Stimulated activated CD8-positive, alpha-beta memory T cell treated with anti-CD3 and anti-CD28 coated beads, Interleukin-2, amount 100 ng/mL, for 1 hour (primary cell): ENCODE measurements at places on chromosomes 5 and 9.

DNA sequence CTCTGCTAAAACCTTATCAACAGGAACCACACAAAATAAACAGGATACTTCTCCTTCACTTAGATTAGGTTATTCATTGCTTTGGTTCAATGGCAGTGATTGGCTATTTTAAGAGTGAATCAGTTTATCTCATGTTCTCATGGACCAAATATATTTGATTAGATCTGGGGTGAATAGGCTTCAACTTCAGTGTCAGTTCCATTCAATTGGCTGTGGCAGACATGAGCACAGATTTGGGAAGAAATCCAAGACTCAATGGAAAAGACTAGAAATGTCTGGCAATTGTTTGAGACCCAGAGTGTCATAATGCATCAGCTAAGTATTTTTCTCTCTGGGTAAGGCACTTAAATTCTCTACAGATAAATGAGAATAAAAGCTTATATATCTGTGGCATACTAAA lies 37.1 kb downstream of the CDH18 start:
- DNase-seq: no peak

DNA sequence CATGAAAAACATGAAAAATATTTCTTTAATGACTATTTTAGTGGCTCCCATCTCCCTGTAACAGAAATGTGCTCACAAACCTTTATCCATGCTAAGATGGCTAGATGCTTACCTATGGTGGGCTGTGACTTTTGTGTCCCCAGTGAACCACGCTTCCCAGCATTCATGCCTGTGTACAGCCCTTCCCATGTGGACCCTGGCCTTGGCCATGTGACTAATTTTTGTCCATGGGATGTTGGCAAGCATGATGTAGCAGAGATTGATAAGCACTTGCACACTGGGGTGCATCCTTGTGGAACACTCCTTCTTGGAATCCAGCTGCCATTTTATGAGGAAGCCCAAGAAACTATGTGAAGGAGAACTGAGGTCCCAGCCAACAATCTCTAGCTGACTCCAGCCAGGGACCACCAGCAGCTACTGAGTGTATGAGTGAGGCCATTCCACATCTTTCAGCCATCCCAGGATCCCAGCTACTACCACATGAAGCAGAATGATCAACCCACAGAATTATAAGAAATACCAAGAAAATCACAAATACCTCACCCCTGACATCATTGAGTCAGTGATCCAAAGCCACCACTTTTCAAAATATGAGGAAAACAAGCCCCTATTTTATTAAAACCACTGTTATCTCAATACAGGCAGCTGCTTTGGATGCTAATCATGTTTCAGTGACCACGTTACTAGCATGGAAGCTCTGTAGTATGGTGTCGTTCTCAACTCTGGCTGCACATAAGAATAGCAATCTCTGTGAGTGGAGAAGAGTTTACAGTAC lies 16.1 kb upstream of the RAI14 start:
- no peak for DNase-seq

- no peak for DNase-seq
Observed at GRCh38 chr9:112755016-112755427, 4.5 kb downstream of the SNX30 start.

DNA sequence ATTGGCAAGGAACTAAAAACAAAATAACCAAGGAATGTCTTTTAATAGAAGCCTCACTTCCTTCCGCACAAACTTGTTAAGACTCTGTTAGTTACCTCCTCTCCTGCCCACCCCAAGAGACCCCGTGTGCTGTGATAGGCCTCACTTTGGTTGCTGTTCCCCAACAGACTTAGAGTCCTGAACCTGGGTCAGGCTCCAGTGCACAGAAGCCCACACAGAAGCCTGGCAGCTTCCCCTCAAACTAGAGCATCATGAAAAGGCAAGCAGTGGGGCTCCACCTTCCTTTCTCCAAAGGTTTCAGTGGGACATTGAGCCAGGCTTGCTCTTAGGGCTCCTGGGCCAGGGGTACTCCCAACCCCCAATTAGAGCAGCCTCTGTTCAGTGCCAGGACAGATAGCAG lies 230.5 kb downstream of the ESM1 start:
- no peak for DNase-seq

- no peak for DNase-seq
Observed at GRCh38 chr5:170353961-170354360, 35.2 kb downstream of the KCNMB1 start.

- DNase-seq: no peak
Observed at GRCh38 chr9:86141843-86142242, 42.5 kb upstream of the GOLM1 start.

GRCh38 chr5:176532795-176533194 lies 4.4 kb downstream of the RNF44 start:
- DNase-seq: no peak

GRCh38 chr5:133506181-133506580 lies 106.2 kb downstream of the FSTL4 start:
- DNase-seq: no peak

GRCh38 chr5:179114756-179115155 lies 54.6 kb downstream of the ZNF354C start:
- DNase-seq: no peak

GRCh38 chr9:751137-752051 lies 90.1 kb upstream of the DMRT1 start:
- no peak for DNase-seq

DNA sequence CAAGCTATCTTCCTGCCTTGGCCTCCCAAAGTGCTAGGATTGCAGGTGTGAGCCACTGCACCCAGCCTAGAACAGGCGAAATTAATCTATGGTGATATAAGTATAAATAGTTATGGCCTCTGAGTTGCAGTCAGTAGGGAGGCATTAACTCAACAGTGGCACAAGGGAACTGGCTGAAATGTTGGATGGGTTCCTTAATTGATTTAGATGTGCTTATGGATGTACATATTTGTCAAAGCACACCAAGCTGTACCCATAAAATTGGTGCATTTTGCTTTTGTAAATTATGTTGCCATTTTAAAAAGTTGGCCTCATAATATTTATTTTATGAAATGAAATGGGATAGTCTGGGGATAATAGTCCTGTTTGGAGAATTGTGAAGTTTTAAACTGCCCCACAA lies 36.8 kb upstream of the GLIPR2 start:
- DNase-seq: no peak

GRCh38 chr9:109560470-109561132 lies 62.5 kb upstream of the PTPN3 start:
- DNase-seq: no peak

GRCh38 chr5:135985951-135986350 lies 31.2 kb upstream of the LECT2 start:
- no peak for DNase-seq
